ENCODE measurements at places on chromosomes 1 and 21.

DNA sequence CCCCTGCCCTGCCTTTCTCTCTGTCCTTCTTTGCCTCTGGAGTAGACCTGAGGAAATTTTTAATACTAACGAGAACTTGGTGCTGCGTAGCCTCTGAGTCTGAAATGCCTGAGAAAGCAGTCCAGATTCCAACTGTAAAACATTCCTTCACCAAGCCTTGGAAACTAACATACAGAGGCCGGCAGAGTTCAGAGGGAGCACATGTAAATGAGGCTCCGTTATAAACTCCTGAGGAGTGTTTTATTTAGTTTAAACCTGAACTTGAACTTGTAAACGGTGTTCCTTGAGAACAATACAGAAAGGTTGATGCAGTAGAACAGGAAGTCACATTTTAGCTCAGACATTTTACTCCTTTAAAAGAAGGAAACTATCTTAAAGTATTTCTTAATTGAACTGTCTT is 280.7 kb downstream of the TM2D1 start:
- no peak for DNase-seq

DNA sequence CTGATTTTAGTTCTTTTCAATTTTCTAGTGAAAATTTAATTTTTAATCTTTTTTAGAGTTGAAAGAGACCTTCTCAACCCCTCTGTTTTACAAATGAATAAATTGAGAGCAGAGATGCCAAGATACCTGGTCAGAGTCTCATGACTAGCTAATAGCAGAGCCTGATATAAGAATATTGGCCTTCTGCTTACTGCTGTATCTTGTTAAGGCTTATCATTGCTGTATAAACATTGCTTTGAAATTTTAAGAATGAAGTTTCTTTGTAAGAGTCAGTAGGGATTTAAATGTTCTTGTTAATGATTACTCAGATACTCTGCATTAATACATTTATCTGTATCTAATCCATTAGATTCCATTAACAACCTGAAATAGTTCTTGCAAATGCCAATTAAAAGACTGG is 9.8 kb downstream of the XPR1 start:
- no peak for DNase-seq

DNA sequence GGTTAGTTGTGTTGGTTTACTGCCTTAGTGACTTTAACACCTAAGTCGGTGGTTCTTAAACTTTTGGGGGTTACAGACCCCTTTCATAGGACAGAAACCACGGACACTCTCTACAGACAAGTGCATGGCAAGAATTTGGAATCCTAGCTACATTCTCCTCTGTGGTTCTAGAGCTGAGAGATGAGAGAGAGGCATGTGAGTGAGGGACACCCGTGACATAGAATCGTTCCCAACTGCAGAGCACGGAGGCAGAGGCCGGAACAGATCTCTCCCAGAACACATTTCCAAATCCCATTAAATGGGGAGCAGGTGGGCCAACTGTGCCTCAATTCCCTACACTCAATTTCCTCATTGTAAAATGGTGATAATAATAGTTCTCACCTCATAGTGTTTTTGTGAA is 60.7 kb downstream of the DAB1 start:
- DNase-seq: no peak

GRCh38 chr1:234212764-234213657 is 160.2 kb upstream of the COA6 start:
- DNase-seq: no peak

DNA sequence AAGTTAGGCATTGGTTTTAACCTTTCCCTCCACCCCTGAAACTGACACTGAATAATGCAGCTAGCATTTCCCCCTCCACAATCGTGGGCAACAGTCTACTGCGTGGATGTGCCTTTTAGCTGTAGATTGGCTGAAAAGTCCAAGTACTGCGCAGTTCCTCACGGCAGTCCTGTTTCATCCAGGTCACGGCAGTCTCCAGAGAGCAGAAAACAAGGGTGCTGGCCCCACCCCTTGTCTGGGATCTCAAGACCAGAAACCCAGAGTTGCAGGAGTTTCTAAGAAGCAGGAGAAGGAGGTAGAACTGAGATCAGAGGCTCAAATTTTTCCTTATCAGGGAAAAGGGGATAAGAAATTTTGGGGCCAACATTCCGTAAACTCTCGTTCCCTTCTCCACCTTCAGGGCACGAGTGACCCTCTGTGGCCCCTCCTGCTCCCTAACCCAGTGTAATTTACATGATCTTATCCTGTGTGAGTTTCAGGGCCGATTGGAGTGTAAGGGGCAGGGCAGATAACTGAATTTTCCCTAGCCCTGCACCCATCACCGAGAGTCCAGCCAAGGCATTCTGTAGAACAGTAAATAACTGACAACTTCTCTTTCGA is 25.9 kb upstream of the PLA2G2C start:
- no peak for DNase-seq
